A549 treated with DMSO at 1 μM for 4 hours (cell line): ENCODE measurements at places on chromosomes 6 and 20. TPM values are rescaled to one million over a fixed set of nuclear protein-coding genes. Genes with fewer than 3 reads are reported as not detected.

Gene SIRPD
- total RNA-seq = not detected in 5 replicates

Gene BPIFA1
- total RNA-seq = not detected in 5 replicates

Gene TBX18
- total RNA-seq = 13.2 to 21.9 TPM (median 19.0 TPM) in 5 replicates

Gene NOTCH4
- 0.47 to 0.78 TPM (median 0.69 TPM) in 5 replicates for total RNA-seq

Gene WFDC10B
- total RNA-seq = not detected in 5 replicates

Gene CENPW
- 32.5 to 43.6 TPM (median 41.4 TPM) in 5 replicates for total RNA-seq

Gene CGAS
- total RNA-seq = 4.5 to 7.5 TPM (median 6.8 TPM) in 5 replicates

Gene VWA7
- 1.4 to 2.0 TPM (median 1.8 TPM) in 5 replicates for total RNA-seq

Gene SMOC2
- not detected in 5 replicates for total RNA-seq

Gene ZFP64
- 19.5 to 22.4 TPM (median 19.8 TPM) in 5 replicates for total RNA-seq

Gene XKR7
- 0.01 to 0.04 TPM (median 0.02 TPM) in 5 replicates for total RNA-seq

Gene TMEM200A
- 0.07 to 0.08 TPM (median 0.08 TPM) in 5 replicates for total RNA-seq

Gene MICA
- total RNA-seq = 26.7 to 28.7 TPM (median 27.5 TPM) in 5 replicates

Gene MAPK14
- 21.4 to 29.0 TPM (median 26.0 TPM) in 5 replicates for total RNA-seq

Gene WFDC5
- total RNA-seq = not detected in 5 replicates

Gene CD2AP
- total RNA-seq = 13.6 to 23.1 TPM (median 18.5 TPM) in 5 replicates

Gene GNAS-AS1
- total RNA-seq = not detected in 5 replicates

Gene PROCR
- total RNA-seq = 101 to 129 TPM (median 125 TPM) in 5 replicates

Gene EFCAB8
- total RNA-seq = not detected in 5 replicates

Gene SIRPG
- not detected in 5 replicates for total RNA-seq

Gene HSPA1L
- total RNA-seq = 1.00 to 2.0 TPM (median 1.9 TPM) in 5 replicates
